Forelimb muscle (tissue), 1 donor: ENCODE measurements at places on chromosomes 1 and 21. TPM values are rescaled to one million over a fixed set of nuclear protein-coding genes. Genes with fewer than 3 reads are reported as not detected.

DNA sequence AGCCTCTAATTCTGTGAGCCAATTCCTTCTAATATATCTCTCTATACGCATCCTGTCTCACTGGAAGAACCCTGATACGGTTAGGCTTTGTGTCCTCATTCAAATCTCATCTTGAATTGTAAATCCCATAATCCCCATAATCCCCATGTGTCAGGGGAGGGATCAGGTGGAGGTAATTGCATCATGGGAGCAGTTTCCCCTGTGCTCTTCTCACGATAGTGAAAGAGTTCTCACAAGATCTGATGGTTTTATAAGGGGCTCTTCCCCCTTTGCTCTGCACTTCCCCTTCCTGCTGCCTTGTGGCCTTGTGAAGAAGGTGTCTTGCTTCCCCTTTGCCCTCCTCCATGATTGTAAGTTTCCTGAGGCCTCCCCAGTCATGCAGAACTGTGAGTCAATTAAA, 116.1 kb downstream of the MRPS6 start:
- DNase-seq = no peak

DNA sequence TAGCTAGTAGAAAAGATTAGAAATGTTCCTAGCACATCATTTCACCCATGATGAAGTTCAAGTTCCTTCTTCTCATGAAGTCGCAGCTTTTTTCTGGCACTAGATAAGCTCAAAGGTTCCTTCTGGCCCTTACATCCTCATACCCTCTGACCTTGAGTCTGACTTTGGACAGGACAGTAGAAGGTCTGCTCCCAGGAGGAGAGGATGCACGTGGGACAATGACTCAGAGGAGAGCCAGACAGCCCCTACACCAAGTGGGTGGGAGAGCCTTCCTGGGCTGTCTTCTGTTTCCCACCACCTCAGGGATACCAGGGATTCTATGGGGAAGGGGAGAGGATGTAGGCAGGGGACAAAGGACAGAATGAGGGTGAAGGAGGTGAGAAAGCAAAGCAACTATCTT, 86.0 kb downstream of the HHIPL2 start:
- no peak for DNase-seq

- DNase-seq = no peak
These were observed 27.8 kb upstream of the PHGDH start for GRCh38 chr1:119683893-119684292.

DNA sequence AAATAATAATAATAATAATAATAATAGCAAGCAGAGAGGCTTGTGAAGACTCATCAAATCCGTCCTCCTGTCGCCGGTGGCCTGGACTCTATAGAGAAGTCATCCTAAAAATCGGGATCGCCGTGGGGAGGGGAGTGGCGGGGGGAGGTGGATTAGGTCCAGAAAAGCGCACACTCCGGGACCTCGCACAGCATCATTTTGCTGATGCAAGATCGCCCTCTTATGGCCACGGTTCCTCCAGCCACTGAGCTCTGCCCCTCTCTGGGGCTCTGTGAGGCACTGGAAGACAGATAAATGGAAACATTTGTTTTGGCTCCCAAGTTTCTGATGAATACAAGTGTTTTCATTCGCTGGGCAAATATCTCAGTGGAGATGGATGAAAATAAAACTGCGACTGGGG, 612.0 kb downstream of the MATN1 start:
- DNase-seq = no peak

DNA sequence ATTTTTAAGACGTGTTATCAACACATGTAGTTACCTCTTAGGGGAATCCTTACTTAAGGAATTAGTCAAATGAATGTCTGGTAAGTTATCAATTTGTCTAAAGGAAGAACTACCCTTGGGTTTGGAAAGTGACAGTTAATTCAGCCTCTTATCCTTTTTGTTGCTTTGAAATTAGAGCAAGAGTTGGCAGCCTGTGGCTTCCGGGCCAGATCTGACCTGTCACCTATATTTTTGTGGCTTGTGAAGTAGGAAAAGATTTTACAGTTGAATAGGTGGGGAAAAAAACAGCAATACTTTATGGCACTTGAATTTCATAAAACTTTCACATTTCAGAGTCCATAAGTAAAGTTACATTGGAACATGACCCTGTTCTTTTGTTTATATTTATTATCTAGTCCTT, 5.5 kb downstream of the MRPS6 start:
- DNase-seq = no peak

GRCh38 chr1:116411784-116412479, 38.9 kb downstream of the ATP1A1 start:
- DNase-seq = no peak

DNA sequence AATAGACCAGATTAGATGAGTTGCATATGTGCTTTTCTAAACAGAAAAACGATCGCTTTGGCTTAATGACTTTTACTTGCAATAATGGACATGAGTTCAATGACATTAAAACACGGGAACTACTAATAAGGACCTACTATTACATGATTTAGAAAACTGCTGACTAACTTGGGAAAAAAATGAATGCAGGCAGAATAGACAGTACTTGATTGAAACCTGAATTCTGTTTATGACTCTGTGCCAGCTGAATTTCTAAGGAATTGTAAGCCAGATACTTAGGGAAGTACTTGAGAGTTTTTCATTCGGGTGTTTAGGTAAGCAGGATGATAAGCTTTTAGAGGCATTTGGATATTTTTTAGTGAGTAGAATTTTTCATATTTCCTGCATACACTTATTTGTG, 12.0 kb downstream of the ADGRL2 start:
- no peak for DNase-seq

GRCh38 chr1:12208271-12208670, 21.6 kb upstream of the VPS13D start:
- no peak for DNase-seq

- DNase-seq = no peak
These were observed 5.1 kb upstream of the EPS8L3 start for GRCh38 chr1:109768820-109769219.

- no peak for DNase-seq
These were observed 1.1 kb downstream of the ARHGAP30 start for GRCh38 chr1:161068306-161069234.

- no peak for DNase-seq
These were observed 313.0 kb downstream of the RWDD3 start for GRCh38 chr1:95547005-95547404.

DNA sequence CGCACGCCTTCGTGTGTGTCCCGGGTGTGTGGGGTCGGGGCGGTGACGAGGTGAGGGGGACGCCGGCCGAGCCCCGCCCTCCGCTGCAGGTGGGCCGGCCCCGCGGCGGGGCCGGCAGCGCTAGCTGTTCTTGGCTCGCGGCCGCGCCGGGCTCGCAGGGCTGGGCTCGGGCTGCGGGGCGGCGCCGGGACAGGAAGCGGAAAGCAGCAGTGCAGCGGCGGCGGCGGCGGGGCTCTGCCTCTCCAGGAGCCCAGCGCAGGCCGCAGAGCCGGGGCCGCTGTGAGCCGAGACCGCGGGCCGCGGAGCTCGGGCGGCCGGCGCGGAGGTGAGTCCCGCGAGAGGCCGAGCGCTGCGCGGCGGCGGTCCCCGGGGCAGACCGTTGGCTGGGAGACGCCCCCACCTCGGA, at the start of gene VANGL1:
Gene VANGL1 (plus strand): TSS at position 209 of the 406 bp plus-strand sequence. CDS start 9,444 bp downstream, outside the sequence.
- DNase-seq = peak; percentile 6

DNA sequence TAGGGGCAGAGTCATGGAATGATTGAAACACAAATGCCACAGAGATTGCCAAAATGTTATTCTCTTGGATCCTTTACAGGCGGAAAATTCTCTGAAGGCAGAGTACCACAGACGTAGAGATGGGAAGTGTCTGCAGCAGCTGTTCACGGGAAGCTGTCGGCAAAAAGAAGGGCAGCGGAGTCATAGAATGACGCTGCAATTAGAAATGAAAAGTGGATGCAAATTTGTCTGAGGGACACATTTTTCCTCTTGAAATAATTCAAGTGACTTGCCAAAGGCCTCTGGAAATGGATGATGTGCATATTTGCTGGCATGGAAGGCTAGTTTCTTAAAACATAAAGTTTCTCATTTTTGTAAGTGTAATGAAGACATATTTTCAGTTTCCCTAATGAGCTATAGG, 77.5 kb upstream of the PLD5 start:
- DNase-seq = no peak

DNA sequence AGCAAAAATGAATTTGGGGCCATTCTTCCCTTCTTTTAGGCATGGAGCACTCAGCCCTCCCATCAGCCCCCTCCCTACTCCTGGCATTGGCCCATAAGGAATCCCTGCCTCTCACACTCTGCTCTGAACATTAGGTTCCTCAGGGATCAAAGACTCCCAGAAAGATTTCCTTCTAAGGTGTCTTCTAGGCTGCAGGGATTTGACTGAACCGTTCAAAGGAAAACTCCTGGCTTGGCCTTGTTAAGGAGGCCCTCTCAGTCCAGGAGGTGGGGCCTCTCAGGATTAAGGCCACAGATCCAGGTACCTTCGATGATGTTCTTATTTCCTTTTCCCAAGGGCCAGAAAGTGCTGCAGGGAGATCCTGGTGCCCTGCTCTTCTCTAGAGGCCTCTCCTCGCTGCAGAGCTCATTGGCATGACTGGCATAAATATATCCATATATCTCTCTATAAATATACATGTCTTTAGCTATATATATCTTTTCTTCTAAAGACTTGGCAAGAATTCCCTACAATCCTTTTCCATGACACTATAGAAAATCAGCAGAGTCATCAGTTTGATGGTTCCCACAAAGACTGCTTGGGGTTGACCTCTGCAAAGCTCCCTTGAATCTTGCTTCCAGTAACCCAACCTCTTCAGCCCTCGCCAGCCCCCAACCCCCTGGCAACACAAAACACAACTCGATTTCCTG, 59.1 kb downstream of the PLXNA2 start:
- DNase-seq = no peak

GRCh38 chr1:37234941-37235418, 200.7 kb upstream of the GRIK3 start:
- DNase-seq = no peak

- DNase-seq = no peak
These were observed 113.0 kb downstream of the SYT2 start for GRCh38 chr1:202597090-202597761.

DNA sequence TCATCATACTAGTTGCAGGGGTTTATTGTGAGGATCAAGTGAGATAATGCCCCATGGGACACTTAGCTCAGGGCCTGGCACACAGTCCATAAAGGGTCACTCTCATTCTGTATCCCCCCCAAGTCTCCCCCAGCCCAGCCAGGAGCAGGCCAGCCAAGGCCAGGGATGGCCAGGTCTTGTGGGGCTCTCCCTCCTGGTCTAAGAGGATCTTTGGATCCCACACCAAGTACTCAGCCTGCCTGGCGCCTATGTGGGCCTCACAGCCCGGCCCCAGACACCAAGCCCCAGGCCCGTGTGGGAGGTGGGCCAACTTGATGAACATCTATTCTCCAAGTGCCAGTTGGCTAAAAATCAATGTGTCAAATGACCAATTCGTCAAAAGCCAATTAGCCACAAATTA, 117.8 kb downstream of the GLIS1 start:
- no peak for DNase-seq

Gene TMCO1
- 50.6 TPM for polyA plus RNA-seq

Gene TMPRSS2
- polyA plus RNA-seq = not detected

Gene LCE2B
- polyA plus RNA-seq = not detected

Gene TAS1R1
- 5.5 TPM for polyA plus RNA-seq

Gene ADORA3
- 0.40 TPM for polyA plus RNA-seq

Gene SLC16A4
- 9.9 TPM for polyA plus RNA-seq

Gene ACTL8
- polyA plus RNA-seq = not detected

Gene BCAN
- polyA plus RNA-seq = 1.2 TPM
